ENCODE measurements at places on chromosomes 3 and 15.
A peak's percentile ranks its signal among the peaks of the same experiment; 100 is the strongest.

DNA sequence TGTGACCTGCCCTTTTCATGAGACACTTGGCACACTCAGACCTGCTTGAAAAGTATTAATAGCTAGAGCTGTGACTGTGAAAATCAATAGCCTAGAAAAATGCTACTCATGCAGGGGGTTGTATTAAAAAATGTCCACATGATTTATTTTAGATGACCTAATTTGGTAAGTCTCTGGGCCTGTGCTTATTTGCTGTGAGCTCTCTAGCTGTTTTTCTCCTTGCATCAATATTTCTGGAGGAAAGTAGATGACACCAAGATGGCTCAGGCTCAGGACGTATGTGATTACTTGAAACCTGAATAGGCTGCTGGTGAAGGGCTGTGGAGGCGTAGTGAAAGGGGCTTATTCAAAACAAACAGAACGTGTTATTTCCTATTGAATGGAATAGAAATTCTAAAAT lies 29.5 kb downstream of the KCNAB1 start:
- no peak for DNase-seq

GRCh38 chr3:193727089-193727488 lies 134.1 kb downstream of the OPA1 start:
- no peak for DNase-seq

DNA sequence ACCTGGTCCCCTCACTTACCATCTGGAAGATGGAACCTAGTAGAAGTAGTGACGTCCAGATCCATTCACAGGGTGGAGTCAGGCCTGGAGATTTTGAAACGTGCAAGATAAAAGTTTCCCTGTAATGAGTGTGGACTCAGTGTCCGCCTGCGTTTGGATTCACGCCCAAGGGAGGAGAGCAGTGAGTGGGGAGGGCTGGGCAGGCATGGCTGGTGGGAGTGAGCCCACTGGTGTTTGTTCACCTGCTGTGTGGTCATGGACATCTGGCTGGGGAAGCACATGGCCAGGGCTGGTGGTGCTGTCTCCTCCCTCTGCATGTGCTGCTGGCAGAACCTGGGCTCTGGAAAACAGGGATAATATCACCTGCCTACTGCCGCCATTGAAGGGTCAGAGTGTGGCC lies 37.0 kb downstream of the RLBP1 start:
- no peak for DNase-seq

GRCh38 chr3:60742606-60743145 lies 508.6 kb downstream of the FHIT start:
- DNase-seq = no peak

- peak; percentile 45 for DNase-seq
Measured at GRCh38 chr3:129276385-129276784, 2.3 kb upstream of the HMCES start.

GRCh38 chr15:70336425-70337009 lies 238.8 kb upstream of the TLE3 start:
- DNase-seq = no peak

- DNase-seq = no peak
Measured at GRCh38 chr3:131053043-131053859, 26.6 kb downstream of the NEK11 start.

- DNase-seq = no peak
Measured at GRCh38 chr3:104849070-104849469, 517.6 kb upstream of the ALCAM start.

GRCh38 chr15:85752491-85752961 lies 42.2 kb downstream of the KLHL25 start:
- DNase-seq = no peak

DNA sequence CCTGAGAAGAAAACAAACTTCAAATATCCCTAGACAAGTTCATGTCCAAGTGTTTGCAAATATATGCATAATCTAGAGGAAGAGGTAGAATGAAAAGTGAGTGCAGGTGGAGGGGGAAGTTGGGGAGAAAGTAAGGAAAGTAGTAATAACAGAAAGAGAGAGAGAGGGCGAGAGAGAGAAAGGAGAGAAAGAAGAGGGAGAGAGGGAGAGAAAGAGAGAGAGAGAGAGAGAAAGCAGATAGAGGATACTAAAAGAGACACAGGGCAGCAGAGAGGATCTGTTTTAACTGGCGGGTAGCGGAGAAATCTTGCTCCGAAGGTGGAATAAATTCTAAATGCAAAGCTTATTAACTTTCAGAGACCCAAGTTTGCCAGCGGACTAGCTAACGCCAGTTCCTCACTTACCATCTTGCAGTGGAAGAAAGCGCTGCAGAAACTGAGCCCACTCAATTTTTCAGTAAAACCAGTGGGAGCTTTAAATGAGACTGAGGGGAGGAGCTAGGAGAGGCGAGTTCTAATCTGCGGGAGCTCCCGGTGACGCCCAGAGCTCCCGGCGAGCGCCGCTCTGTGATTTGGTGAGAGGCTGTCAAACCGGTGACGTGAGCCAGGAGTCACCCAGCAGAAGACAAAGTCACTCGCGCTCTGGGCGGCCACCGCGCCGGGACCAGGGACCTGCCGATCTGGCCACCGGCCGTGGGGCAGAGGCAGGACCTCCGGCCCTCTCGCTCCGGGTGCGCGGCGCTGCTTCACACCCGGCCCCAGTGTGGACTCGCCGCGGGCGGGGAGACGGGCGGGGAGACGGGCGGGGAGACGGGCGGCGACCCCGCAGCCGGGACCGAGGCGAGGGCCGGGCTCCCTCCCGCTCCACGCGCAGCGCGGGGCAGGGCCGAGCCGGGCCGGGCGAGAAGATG lies at the start of gene GMNC:
GMNC (minus strand) TSS at position 486 of the 910 bp plus-strand sequence; CDS start at position 407, 79 bp downstream.
- DNase-seq = peak; percentile 71

- DNase-seq = no peak
Measured at GRCh38 chr3:68999605-69000004, 13.9 kb downstream of the EOGT start.

- no peak for DNase-seq
Measured at GRCh38 chr15:101267320-101268104, 9.8 kb downstream of the SELENOS start.

- DNase-seq = no peak
Measured at GRCh38 chr15:67504056-67504455, 16.9 kb upstream of the C15orf61 start.

GRCh38 chr3:124824286-124824915 lies 62.8 kb downstream of the ITGB5 start:
- DNase-seq = no peak

- peak; percentile 30 for DNase-seq
Measured at GRCh38 chr3:114504941-114505628, 211.3 kb downstream of the TIGIT start.

- peak; percentile 80 for DNase-seq
Measured at GRCh38 chr15:84761607-84762131, 13.3 kb downstream of the ZNF592 start.

- DNase-seq = no peak
Measured at GRCh38 chr15:41873711-41874110, 20.1 kb downstream of the SPTBN5 start.

GRCh38 chr15:42490291-42490670 lies 660 bp downstream of the ZNF106 start:
- DNase-seq = no peak

DNA sequence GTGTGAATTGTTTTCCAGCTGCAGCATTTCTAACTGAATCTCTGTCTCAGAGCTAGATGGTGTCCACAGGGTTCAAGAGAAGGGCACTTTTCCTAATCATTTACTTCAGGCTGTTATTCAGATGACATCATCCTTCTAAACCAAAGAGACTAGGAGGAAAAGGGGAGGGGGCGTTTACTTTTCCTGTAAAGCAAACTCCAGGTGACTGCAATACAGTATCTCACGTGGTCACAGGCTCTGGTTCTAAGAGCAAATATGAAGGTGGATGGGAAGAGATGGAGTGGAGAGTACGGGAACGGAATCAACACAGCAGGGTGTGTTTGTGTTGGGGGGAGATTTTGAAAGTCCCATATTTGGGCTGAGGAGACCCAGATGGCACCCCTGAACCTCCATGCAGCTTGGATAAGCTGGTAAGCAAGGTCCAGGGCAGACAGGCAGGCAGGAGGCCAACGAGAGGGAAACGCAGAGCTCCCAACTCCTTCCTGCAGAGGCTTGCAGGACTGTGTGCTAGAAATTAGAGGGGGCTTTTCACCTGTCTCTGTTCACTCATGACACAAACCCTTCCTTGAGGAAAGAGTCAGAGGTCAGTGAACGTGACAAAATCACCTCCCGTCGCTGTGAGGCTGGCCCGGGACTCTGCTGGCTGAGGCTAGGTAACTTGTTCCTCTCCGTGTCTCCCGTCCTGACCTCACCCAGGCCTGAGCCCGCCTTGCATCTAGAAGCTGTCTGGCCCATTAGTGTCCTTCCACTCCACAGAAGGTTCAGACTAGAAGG lies 151.2 kb downstream of the OPA1 start:
- DNase-seq = no peak

- no peak for DNase-seq
Measured at GRCh38 chr3:15497964-15498363, 23.5 kb downstream of the COLQ start.

GRCh38 chr15:90558171-90558573 lies 28.4 kb downstream of the CRTC3 start:
- no peak for DNase-seq

DNA sequence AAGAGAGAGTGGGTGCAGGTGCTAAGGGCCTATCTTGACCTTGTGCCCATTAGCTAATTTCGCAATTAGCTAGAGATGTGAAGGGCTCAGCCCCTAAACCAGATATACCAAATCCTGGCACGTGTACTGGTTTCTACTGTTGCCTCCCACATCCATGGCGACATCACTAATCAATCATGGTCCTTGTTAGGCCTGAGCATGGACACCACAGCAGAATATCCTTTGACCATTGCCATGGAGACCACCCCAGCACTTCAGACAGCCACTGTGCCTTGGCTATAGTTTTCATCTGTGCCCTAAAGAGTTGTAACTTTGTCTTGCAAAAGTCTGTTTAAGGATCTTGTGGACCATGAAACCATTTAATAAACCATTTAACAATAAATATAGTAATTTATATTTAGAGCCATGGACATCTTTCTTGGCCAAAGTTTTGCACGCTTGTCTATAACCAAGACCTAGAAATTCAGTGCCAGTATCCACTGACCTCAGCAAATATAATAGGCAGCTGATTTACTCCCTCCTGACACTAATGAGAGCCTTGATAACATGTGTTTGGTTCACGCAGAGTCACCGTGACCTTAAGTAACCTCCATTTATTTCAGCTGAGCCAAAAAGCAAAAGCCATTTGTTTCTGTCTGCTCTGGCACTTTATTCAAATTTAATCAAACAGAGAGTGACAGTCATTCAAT lies 43.4 kb downstream of the COLQ start:
- no peak for DNase-seq

DNA sequence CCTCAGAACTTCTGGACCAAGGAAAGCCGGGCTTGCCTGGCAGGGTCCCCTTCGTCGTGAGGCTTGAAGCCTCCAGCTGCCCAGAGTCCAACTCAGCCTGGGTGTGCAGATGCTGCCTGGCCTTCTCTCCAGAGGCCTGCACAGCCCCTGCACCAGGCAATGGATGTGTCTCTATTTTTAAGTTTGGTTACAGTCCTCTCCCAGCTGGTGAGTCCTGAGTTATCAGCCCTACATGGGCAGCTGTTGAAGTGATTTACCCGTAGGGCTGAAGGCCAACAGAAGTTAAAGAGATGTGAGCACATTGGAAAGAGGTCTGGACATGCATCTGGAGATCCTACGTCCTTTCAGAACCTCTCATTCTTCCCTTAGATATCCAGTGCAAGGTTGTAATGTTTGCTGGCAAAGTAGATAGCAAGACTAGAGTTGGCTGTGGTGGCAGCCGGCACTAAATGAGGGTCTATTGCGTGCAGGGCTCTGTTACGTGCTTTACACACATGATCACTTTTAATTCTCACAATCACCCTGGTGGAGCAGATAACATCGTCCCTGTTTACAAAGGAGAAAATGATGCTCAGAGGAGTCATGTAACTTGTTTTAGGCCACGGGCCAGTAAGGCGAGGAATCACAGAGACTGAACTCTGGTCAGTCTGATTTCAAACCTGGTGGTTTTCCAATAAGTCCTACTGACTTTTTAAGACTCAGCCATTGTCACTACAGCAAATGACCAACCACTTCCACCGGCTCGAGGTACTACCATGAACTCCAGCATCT lies 9.9 kb downstream of the FYCO1 start:
- DNase-seq = no peak

DNA sequence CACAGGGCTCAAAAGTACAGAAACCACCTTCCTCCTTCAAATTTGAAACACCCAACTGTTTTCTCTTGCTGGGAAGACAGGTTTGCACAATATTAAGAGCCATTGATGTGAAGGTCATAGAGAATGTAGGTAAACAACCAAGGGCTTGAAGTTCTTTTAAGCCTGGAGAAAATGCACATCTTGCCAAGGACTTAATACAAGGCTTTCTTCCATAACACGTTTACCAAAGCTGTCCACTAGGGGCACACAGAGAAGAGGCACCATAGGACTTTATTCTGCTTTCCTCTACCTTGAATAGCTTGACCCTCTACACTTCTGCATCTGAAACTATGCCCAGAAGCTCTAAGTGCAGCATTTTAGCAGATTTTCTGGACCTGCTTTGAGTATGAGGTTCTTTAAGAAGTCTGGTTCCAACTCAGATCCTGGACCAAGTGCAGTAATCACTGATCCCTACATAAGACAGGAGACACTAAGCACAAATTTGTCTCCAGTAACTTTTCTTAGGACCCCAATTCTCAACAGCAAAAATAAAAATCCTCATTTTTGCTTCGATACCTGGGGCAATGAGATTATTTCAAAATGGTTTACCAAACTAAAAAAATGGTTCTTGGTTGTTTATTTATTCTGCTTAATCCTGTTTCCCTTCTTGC lies 138.0 kb downstream of the FBN1 start:
- DNase-seq = peak; percentile 38

GRCh38 chr3:62361824-62362223 lies 11.5 kb downstream of the FEZF2 start:
- DNase-seq = no peak

DNA sequence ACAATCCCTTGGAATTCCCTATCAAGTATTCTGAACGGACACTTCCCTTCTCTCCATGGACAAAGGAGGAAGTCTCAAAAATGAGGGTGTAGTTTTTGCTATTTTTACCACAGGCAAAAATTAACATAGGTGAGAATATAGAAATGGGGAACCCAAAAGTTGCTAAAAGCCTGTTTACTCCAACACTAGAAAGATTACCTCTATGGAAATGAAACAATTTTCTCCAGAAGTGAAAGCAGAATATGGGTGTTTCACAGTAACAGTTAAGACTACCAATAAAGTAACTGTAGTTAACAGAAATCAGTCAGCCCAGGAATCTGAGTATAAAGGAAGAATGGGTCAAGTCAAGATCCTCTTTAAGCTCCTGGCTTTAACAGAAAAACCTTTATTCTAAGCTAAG lies 9.3 kb downstream of the TRA2B start:
- no peak for DNase-seq

DNA sequence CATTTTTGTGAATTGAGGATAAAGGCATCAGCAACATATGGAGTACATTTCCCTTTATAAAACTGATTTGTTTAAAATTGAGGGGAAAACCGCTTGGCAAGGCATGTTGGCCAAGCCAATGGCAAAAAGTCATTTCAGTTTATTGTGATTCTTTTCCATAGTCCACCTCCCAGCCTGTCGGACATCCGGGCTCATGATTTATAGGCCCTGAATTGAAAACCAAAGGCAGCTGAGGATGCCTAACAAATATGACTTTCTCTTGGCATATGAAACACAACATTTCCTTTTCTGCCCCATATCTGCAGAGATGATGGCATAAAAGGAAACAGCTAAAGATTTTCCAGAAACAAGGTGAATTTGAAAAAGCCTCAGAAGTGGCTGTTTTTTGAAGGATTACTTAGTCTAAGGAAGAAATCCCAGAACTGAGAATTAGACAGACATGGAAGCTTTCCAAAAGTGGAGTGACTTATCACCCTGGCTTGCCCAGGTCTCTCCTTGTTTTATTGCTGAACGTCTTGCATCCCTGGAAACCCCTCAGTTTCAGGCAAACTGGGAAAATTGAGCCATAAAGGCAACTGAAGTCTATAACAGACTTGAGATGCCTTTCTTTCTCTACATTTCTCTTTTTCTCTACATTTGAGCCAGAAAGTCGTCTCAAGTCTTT lies 74.0 kb downstream of the COL8A1 start:
- no peak for DNase-seq
